CD4-positive, alpha-beta T cell (primary cell): ENCODE measurements at places on chromosomes 1 and 21.

DNA sequence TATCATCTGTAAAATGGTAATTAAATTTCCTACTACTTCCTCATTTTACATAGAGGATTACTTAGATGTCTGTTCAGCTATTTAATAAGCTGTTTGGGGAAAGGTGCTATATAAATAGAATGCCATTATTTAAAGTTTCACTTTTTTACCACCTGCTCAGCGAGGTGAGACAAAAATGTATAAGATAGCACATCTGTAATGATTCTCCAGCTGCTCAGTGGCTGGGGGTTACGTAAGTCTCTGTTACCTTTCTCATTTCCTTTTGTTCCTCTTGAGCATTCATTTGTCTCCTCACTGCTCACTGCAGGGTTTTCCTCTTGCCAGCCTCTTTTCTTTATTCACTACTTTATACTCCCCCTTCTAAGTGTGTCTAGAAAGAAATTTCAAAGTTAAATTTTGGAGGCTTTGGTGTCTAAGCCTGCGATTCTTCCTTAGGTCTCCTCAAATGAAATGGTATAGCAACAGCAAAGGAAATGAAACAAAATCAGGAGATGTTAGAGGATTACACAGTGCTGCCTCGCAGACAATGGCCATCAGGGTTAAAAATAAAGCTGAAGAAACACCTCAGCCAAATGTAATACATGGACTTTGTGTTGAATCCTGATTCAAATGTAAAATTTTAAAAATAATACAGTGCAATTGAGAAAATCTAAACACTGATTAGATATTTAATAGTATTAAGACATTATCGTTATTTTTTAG, 6.8 kb downstream of the RGS8 start:
- DNase-seq: no peak

DNA sequence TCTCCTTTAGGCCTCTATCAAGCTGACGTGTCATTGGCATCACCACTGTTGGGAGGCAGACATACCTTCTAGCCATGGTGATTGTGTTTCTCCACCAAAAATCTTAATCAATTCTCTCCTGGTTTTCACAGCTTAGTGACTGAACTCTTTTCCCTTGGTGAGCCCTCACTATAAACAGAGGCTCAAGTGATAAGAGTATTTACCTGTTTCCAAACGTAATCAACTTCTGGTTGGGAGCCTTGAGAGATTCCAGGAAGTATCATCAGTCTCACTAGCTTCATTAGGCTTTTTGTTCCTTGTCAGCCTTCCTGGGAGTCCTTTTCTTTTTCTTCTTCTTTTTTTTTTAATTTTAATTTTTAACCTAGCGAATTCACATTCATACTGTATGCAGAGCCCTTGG, 33.8 kb upstream of the KCNQ4 start:
- DNase-seq: no peak

- no peak for DNase-seq
Observed at GRCh38 chr1:5375481-5375880, 616.7 kb downstream of the NPHP4 start.

GRCh38 chr1:30034105-30034626, 689.2 kb downstream of the MATN1 start:
- no peak for DNase-seq

DNA sequence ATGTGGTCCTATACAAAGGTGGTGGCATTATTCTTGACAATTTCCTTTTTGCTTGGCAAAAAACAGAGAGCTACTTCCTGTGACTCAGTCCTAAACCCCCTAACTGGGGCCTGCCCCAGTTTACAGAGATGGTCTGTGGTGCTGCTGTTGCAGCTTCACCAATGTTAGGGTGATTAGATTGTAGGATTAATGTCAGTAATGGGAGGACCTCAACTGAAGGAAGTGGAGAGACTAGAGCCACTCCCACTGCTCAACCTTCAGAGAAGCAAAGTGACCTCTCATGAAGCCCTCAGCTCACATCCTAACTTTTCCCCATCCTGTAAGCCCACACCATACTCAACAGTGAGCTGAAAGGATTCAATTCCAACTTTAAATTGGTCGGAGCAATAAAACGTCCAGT, 3.6 kb downstream of the S100A6 start:
- DNase-seq: peak; percentile 62
